GM23338 (cell line): ENCODE measurements at places on chromosomes 2 and 18. TPM values are rescaled to one million over a fixed set of nuclear protein-coding genes. Genes with fewer than 3 reads are reported as not detected.

Gene CYRIA
- total RNA-seq: 3.9 and 5.3 TPM in 2 replicates

Gene ERFE
- 2.5 and 3.3 TPM in 2 replicates for total RNA-seq

Gene PARD6G
- total RNA-seq: 17.2 and 18.5 TPM in 2 replicates

Gene TTN
- total RNA-seq: 8.3 and 12.5 TPM in 2 replicates

Gene CERS6
- total RNA-seq: 33.5 and 35.0 TPM in 2 replicates

Gene IL1RL2
- total RNA-seq: not detected in 2 replicates

Gene ST8SIA5
- total RNA-seq: 4.8 and 7.0 TPM in 2 replicates

Gene RBBP8
- 49.2 and 53.3 TPM in 2 replicates for total RNA-seq

DNA sequence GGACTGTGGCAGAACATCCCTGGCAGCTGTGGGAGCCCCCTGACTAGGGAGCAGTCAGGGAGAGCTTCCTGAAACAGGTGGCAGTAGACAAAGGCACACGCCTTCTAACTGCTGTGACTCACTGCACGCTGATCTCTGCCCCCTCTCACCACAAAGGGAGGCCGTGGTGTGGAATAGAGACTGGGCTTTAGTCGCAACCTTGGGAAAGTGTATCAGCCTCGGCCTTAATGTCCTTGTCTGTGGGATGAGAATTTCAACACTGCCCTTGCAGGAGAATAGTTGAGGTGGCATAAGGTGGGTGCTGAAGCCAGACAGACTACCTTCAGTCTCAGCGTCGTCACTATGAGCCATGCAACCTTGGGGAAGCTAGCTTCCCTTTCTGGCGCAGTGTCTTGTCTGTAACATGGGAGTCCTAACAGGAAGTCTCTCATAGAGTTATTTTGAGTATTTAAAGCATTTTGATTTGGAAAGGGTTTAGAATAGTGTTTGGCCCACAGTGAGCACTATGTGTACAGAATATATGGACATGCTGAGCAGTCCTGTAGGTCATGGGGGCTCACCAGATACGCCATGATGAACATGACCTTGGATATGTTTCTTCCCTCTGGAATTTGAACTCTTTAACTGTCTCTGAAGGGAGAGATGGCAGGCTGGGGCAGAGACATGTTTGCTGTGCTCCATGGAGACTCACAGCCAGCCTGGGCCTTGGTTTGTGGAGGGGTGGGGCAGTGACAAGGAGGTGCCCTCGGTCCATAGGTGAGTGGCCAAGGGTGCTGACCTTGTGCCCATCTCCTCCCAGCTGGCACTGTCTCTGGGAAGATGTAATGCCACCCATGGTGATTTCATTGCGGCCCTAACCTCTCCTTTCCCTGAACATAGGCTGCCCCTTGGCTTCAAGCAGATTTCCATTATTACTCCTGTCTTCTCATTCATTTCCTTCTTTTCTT lies 29.5 kb upstream of the SMAD7 start:
- no peak overlapping the region for H3K27ac ChIP-seq
- no peaks in the 10 kb centered on the region for H3K36me3 ChIP-seq
- H3K4me3 ChIP-seq: no peak overlapping the region
- peaks cover 21% of the 10 kb centered on the region; the same call in 1 of the 2 replicates for H3K4me1 ChIP-seq
- no peak for DNase-seq
- peaks cover 15% of the 10 kb centered on the region for H3K27me3 ChIP-seq

GRCh38 chr18:79642626-79643025 lies 37.0 kb upstream of the CTDP1 start:
- H3K27ac ChIP-seq: no peak overlapping the region
- no peak overlapping the region for H3K4me3 ChIP-seq
- no peaks in the 10 kb centered on the region for H3K4me1 ChIP-seq

DNA sequence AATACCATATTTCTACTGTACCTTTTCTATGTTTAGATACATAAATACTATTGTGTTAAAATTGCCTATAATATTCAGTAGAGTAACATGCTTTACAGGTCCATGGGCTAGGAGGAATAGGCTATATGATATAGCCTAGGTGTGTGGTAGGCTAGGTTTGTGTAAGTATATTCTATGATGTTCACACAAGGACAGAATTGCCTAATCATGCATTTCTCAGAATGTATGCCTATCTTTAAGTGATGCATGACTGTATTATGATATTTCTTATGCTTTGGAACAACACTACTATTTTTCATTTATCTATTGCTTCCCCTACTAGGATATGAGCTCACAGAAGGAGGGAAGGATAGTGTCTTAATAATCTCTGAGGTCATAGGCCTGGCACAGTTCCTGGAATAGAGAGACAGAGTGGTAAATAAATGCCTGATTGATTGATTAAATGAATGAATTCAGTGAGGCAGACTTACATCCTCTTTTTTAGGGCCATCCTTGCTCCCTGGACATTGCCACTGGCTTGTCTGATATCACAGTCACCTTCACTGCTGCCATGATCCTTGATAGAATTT lies 121.0 kb downstream of the MYO3B start:
- H3K27me3 ChIP-seq: no peaks in the 10 kb centered on the region
- H3K27ac ChIP-seq: no peak overlapping the region
- no peak overlapping the region for H3K4me3 ChIP-seq
- DNase-seq: no peak
- H3K36me3 ChIP-seq: no peaks in the 10 kb centered on the region
- no peaks in the 10 kb centered on the region for H3K4me1 ChIP-seq

- H3K4me1 ChIP-seq: no peaks in the 10 kb centered on the region
- no peaks in the 10 kb centered on the region for H3K36me3 ChIP-seq
- DNase-seq: no peak
These were observed 82.2 kb downstream of the NFATC1 start for GRCh38 chr18:79477711-79478483.

DNA sequence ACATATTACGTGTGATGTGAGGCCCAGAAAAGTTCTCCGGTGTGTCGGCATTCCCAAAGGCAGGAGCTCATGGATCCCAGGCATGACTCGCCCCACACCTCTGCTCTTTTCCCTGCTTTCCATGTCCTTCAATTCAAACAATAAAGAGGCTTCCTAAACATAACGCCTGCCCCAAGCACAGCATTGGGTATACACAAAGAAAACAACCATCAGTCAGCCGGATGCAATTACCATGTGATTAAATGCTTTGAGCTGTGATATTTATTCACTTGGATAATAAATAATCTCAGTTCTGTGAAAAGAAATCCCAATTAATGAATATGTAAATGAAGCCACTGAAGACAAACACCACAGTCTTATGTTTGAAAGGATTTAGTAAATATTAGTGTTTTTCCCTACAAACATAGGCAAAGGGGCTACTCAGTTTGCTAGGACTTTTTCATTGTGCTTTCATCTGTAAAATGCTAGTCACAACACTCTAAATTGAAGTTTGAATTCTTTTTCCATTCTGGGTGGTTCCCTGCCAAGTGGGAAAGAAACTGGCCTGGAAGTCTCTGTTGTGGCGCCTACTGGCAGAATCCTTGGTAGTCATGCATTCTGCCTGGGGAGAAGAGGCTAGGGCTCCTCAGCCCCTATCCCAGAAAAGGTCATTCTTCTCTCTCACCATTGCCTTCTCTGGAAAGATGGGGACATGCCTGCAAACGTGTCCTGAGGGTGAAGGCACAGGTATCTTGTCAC lies 144.7 kb downstream of the COL6A3 start:
- no peaks in the 10 kb centered on the region for H3K4me1 ChIP-seq
- no peak overlapping the region for H3K4me3 ChIP-seq
- H3K27me3 ChIP-seq: no peaks in the 10 kb centered on the region

GRCh38 chr2:220165401-220165800 lies 538.0 kb downstream of the SLC4A3 start:
- DNase-seq: peak; percentile 59
- H3K4me1 ChIP-seq: no peaks in the 10 kb centered on the region
- H3K4me3 ChIP-seq: no peak overlapping the region
- H3K36me3 ChIP-seq: no peaks in the 10 kb centered on the region
- no peak overlapping the region for H3K27ac ChIP-seq
- H3K27me3 ChIP-seq: no peaks in the 10 kb centered on the region

GRCh38 chr2:204611017-204611631 lies 65.8 kb downstream of the PARD3B start:
- no peak overlapping the region for H3K4me3 ChIP-seq
- H3K36me3 ChIP-seq: no peaks in the 10 kb centered on the region
- no peak for DNase-seq

DNA sequence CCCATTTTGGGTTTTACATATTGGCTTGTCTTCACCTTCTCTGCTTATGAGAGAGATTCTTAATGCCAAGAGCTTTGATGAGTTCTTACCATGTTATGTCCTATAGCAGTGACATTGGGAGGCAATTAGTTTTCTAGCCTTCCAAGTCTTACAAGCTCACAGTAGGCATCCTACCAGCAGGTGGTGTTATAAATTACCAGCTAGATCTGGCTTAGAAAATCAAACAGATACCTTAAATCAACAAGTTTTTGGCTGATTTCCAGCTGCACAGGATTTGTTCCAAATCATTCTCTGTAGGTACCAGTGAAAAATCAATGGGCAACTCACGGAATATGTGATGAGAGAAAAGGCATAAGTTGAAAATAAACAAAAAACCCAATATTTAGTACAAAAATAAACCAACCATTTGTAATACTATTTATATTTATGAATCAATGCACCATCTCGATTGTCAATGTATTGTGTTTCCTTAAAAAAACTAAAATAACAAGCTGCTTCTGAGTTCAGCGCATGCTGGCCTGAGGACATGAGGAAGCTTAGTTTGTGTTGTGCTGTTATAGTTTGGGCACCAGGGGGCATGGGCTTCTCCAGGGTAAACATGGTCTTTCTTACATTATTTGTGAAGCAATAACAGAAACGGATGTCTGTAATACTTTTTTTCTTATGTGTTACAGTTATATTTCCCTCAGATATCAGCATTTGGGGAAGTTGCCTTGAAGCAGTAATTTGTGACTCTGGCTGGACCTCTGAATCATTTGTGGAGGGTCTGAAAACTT lies 34.1 kb upstream of the NXPH2 start:
- no peak overlapping the region for H3K4me3 ChIP-seq
- H3K36me3 ChIP-seq: no peaks in the 10 kb centered on the region
- DNase-seq: peak; percentile 70
- no peaks in the 10 kb centered on the region for H3K27me3 ChIP-seq

DNA sequence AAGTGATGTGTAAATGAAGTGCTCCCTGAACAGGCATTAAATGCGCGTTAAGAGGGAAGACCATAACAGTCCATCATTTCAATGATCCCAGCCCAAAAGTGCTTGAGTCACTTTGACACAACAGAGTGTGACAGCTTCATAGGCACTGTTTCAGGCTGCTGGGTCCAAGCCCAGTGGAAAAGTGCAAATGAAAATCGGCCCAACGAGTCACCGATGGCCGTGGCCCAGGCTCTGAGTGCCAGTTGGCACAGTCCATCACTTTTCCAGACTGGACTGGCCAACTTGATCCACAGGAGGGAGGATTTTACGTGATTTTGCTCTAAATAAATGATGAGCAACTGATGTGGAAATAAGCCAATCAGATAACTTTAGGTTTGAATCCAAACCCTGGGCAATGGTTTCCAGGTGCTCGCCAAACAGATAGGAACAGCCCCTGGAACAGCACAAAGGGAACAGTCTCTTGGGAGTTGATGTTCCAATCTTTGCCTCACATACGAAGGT lies 114.0 kb downstream of the SP3 start:
- no peaks in the 10 kb centered on the region for H3K4me1 ChIP-seq
- no peaks in the 10 kb centered on the region for H3K36me3 ChIP-seq
- H3K4me3 ChIP-seq: no peak overlapping the region
- no peak overlapping the region for H3K27ac ChIP-seq
- no peak for DNase-seq

- no peak for DNase-seq
- H3K27ac ChIP-seq: no peak overlapping the region
- H3K4me1 ChIP-seq: no peaks in the 10 kb centered on the region
These were observed 23.3 kb upstream of the EPAS1 start for GRCh38 chr2:46273919-46274318.

- H3K27ac ChIP-seq: no peak overlapping the region
- no peaks in the 10 kb centered on the region for H3K36me3 ChIP-seq
- H3K4me3 ChIP-seq: no peak overlapping the region
- H3K4me1 ChIP-seq: no peaks in the 10 kb centered on the region
- DNase-seq: no peak
- H3K27me3 ChIP-seq: no peaks in the 10 kb centered on the region
These were observed 150.5 kb upstream of the XPO1 start for GRCh38 chr2:61688369-61689334.

GRCh38 chr2:236816197-236817170 lies 246.9 kb downstream of the ACKR3 start:
- H3K4me1 ChIP-seq: no peaks in the 10 kb centered on the region
- no peaks in the 10 kb centered on the region for H3K36me3 ChIP-seq
- H3K4me3 ChIP-seq: no peak overlapping the region

DNA sequence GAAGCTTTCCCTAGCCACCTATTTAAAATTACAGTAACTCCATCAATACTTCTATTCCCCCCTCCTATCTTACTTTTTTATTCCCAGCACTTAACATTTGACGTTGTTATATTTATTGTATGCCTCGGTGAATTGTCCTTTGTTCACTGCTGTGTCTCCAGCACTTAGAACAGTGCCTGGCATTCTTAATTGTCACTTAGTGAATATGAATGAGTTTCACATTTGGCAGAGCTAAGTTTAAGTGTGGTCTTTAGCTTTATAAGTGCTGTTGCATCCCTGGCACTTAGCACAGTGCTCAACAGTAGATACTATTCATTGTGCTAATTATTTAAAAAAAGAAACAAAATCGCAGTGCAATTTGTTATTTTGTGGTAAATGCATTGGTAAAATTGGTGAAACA lies 1.7 kb downstream of the RMP24 start:
- H3K4me3 ChIP-seq: peak overlapping the region; percentile 90; the same call in 1 of the 2 replicates
- DNase-seq: no peak

DNA sequence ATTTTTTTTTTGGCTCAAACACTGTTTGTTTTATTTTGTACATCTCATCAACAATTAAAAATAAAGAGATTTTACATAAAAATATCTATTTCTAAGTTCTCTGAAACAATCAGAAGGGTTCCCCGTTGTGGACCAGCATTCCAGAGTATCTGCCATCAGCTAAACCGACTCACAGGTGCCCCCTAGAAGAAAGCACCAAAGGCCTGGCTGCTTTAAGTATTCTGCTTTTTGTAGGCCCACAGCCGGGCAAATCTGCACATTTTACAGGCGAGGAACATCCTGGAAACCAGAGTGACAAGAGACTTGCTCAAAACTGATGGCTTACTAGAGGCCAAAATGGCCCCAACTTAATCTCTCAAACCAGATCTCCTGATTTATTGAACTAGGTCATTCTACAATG lies 82.2 kb upstream of the SETBP1 start:
- no peaks in the 10 kb centered on the region for H3K27me3 ChIP-seq
- peak; percentile 8 for DNase-seq
- H3K27ac ChIP-seq: no peak overlapping the region
- no peaks in the 10 kb centered on the region; the same call in 1 of the 2 replicates for H3K4me1 ChIP-seq
- no peak overlapping the region for H3K4me3 ChIP-seq

DNA sequence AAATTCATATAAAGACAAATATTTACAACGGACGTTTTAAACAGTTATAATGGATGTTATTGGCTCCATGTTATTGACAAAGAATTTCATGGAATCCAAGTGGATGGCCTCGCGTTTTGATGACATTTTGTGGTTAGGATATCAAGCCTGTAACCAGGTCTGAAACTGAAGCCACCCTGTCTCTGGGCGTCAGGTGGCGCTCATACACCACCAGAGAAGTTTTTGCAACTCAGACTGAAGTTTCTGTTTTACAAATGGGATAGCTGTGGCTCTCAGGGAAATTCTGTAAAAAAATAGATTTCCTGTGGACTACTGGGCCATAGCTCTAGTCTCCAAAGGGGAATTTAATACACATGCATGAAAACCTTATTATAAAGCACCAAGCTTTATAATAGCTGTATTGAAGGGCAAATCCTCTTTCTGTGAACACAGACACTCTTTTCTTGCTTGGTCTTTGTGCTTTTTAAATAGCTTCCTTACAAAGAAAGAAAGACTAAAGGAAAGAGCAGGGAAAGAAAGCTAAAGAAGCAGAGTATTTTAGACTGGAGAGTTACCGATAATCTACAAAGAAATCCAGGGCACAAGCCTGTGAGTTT lies 86.7 kb downstream of the C18orf54 start:
- no peaks in the 10 kb centered on the region for H3K36me3 ChIP-seq
- no peaks in the 10 kb centered on the region for H3K27me3 ChIP-seq
- peaks cover 3% of the 10 kb centered on the region; the same call in 1 of the 2 replicates for H3K4me1 ChIP-seq
